Stimulated activated CD8-positive, alpha-beta memory T cell treated with anti-CD3 and anti-CD28 coated beads, Interleukin-4, amount 100 ng/mL, for 4 hours (primary cell): ENCODE measurements at places on chromosomes 5 and 9.

DNA sequence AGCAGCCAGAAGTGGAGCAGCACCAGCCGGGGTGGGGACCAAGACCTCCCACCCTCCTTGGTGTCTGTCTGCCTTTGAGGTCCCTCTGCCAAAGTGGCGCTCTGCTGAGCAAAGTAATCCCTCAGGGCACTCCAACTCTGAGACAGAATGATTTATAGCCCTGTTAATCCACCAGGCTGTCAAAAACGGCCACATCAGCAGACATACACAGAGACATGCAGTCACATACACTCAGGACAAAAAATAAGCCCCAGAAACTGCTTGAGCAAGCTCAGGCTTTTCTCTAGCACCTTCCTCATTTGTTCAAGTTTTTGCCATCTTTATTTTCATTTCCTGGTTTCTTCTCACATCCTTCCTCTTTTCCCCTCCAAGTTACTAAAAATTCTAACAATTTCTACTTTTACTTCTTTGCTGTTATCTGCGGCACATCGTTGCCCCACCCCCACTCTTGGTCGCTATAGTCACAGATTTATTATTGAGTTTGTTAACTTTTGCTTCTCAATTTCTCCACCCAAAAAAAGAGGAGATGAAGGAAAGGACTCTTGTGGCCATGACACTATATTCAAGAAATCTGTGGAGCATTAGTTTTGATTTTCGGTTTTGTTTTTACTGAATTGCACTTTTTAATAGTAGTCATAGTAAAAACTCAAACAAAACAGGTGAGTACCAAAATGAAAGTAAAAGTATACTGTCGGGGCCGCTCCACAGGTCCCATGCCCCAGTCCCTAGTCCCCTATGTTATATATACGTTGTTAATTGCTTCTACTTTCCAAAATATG is 17.4 kb upstream of the ADRB2 start:
- no peak for DNase-seq

DNA sequence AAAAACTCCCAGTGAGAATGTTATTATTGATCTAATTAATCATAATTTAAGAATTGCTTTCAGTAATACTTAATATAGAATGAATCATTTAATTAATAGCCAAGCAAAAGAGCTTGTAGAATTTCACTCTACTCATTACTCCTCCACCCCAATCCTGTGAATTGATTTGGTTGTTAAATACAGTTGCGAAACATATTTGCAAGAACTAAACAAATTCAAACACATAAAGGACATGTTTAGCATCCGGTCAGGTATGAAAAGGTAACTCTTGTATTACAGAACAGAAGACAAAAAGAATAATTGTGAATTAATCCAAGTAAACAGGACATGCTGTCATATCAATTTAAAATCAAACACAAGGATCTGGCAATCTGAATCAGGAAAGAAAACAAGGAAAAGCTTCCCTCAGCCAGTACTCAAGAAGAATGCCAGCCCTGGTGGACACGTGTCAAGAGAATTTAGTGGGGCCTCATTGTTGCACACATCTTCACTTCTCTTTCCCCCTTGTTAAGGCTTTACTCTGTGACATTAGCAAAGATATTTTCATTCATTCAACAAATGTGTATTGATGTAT is 89.4 kb upstream of the SLC12A2 start:
- DNase-seq: no peak

DNA sequence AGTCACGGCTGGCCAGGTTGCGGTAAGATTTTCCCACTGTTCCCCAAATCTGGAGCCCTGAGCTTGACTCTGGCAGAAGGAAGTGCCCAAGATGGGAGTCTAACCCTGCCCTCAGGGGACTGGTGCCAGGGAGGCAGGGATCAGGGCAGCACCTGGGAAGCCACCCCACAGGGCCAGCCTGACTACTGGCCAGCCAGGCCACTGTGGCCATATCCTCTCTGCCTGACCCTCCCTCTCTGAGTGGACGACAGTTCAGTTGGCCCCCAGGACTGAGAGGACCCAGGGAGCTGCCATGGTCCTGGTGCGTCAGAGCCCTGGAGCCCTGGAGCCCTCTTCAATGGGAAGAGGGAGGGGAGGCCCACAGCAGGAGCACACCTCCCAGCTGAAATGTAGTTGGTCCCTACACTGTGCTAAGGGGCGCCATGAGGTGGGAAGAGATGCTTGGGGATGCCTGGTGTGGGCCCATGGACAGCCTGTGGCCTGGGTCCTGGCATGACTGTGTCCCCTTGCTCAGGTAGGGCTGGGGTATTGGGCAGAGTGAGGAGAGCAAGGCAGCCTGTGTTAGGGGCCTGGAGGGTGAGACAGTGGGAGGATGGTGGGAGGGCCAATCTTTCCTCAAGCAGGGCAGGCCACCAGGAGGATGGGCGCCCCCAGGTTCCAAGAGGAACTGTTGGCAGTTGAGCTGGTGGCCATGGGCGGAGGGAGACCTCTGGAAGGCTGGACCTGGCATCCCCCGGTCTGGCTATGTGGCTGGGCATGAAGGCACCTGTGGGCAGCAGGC is 81.1 kb downstream of the PHF2 start:
- no peak for DNase-seq

- no peak for DNase-seq
These were observed 58.1 kb downstream of the TMEM252 start for GRCh38 chr9:68482548-68482947.
